ENCODE measurements at places on chromosomes 2 and 18. TPM values are rescaled to one million over a fixed set of nuclear protein-coding genes. Genes with fewer than 3 reads are reported as not detected.

The AQP12A gene
- total RNA-seq, result not detected

The ASIC4 gene
- total RNA-seq, result not detected

The RNF152 gene
- total RNA-seq, result 11.2 TPM

The MC4R gene
- 1.5 TPM for total RNA-seq

The ZNF804A gene
- total RNA-seq, result under 0.01 TPM

The C2orf76 gene
- total RNA-seq, result 9.9 TPM

The GBX2 gene
- total RNA-seq, result not detected

The CXCR1 gene
- not detected for total RNA-seq

The SMARCAL1 gene
- total RNA-seq, result 11.7 TPM

The NT5DC4 gene
- total RNA-seq, result not detected

The WNT10A gene
- total RNA-seq, result not detected

The IGFBP2 gene
- 137 TPM for total RNA-seq

The CIB4 gene
- total RNA-seq, result not detected

The KCNK3 gene
- 13.9 TPM for total RNA-seq

The CHRNA1 gene
- not detected for total RNA-seq

The HNRNPA3 gene
- 58.4 TPM for total RNA-seq

The SH3YL1 gene
- total RNA-seq, result 24.9 TPM

The BIRC6 gene
- total RNA-seq, result 168 TPM

The TWIST2 gene
- 51.8 TPM for total RNA-seq
